ENCODE measurements at places on chromosomes 4 and X.
A peak's percentile ranks its signal among the peaks of the same experiment; 100 is the strongest.

- DNase-seq, result no peak
These were observed 112.5 kb upstream of the STK26 start for GRCh38 chrX:131910586-131910985.

DNA sequence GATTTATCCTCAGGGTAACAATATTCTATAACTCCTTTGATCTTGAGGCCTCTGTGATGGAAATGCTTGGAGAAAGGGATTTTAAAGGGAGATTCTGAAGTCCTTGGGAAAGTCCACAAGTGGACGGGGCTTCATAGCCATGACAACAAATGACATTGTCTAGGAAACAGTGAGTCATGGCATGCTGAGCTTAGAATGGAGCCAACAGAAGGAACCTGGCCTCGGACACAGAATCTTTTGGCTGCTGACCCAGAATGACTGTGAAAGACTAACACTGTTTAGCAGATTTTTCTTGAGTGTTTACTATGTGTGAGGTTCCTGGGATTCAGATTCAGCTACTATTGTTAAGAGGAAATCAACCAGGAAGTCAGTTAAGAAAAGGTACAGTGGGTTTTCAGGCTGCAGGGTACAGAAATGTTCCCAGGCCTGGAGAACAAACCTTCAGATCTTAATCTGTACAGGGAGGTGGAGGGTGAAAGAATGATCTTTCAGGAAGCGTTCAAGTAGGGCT is 18.1 kb upstream of the CXCL2 start:
- DNase-seq, result peak; percentile 99

DNA sequence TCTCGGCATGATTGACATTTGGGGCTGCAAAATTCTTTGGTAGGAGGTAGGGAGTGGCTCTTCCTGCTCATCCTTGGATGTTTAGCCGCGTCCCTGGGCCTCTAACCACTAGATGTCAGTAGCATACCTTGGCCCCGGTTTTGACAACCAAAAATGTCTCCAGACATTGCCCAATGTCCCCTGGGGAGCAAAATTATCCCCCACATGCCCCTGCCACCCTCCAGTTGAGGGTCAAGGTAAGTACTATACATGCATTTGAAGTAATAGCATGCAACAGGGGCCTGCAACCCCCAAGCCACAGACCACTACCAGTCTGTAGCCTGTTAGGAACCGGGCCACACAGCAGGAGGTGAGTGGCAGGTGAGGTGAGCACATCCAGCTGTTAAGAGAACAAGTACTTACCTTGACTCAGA is 17.6 kb upstream of the KIAA1210 start:
- DNase-seq, result peak; percentile 21

- DNase-seq, result no peak
These were observed 52.4 kb downstream of the ENPP6 start for GRCh38 chr4:184165291-184165690.

GRCh38 chrX:70437921-70438665 is 6.5 kb upstream of the DLG3 start:
- DNase-seq, result no peak

- no peak for DNase-seq
These were observed 43.1 kb downstream of the MRPL1 start for GRCh38 chr4:77905651-77906263.

DNA sequence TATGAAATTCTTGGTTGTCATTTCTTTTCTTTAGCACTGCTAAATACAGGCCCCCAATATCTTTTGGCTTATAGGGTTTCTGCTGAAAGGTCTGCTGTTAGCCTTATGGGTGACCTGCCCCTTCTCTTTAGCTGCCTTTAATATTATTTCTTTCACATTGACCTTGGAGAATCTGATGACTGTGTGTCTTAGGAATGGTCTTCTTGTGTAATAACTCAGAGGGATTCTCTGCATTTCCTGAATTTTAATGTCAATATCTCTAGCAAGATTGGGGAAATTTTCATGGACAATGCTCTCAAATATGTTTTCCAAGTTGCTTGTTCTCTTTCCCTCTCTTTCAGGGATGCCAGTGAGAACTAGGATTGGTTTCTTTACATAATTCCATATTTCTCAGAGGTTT is 292.4 kb downstream of the SLC7A11 start:
- DNase-seq, result peak; percentile 11

DNA sequence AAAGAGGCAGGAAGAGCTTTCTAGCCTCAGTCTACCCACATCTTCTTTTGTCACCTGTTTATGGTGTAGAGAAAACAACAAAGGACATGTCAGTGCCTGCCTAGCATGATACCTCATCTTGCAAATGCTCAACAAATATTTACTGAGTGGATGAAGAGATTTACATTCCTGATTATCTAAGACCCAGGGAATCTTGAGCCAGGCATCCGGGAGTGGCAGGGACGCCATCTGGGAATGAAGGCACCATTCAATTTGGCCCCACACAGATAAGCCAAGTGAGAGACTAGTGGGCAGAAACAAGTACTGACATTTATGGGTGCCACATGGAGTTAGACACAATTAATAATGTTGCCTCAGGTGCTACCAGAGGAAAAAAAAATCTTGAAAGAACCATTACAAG is 36.8 kb upstream of the CASK start:
- DNase-seq, result no peak

GRCh38 chr4:117093571-117093970 is 8.2 kb upstream of the TRAM1L1 start:
- DNase-seq, result no peak

DNA sequence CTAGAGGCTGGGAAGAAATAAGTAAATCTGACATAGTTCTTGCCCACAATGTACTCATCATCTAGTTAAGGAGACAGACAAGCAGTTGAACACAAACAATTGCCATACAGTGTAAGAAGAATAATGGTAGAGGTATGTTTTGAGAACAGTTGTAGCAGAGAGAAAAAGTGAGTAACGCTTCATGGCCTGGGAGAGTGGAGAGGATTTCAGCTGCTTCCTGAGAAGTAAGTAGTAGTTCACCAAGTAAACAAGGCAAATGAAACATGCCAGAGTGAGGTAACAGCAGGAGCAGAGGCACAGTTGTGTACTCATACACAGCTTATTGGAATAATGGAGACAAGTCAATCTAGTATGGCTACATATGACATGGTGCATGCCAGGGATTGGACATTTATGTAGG is 53.6 kb upstream of the RAP2C start:
- DNase-seq, result no peak

- DNase-seq, result peak; percentile 39
These were observed 58.1 kb upstream of the UCP1 start for GRCh38 chr4:140626661-140627376.

GRCh38 chrX:101117701-101118100 is 19.7 kb downstream of the CENPI start:
- DNase-seq, result peak; percentile 14

- DNase-seq, result no peak
These were observed 81.1 kb downstream of the FAM47B start for GRCh38 chrX:35023683-35024082.

DNA sequence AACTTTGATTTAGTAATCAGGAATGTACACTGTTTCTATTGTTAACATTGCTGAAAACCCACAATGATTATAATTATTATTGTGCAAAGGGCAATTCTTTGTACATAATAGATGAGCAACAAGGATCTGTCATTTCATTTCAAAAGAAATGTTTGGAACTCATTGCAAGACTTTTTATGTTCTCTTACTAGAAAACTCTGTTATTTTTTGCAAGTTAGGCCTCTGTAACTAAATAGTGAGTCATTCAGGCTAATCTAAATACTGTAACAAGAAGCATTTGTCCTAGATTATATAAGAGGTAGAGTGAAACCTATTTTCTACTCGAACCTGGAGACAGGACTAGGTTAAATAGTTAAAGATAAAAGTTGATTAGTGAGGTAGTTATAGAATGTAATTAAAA is 93.2 kb upstream of the FAM47B start:
- DNase-seq, result peak; percentile 44

- no peak for DNase-seq
These were observed 376.3 kb upstream of the ZFP42 start for GRCh38 chr4:187619319-187619718.

DNA sequence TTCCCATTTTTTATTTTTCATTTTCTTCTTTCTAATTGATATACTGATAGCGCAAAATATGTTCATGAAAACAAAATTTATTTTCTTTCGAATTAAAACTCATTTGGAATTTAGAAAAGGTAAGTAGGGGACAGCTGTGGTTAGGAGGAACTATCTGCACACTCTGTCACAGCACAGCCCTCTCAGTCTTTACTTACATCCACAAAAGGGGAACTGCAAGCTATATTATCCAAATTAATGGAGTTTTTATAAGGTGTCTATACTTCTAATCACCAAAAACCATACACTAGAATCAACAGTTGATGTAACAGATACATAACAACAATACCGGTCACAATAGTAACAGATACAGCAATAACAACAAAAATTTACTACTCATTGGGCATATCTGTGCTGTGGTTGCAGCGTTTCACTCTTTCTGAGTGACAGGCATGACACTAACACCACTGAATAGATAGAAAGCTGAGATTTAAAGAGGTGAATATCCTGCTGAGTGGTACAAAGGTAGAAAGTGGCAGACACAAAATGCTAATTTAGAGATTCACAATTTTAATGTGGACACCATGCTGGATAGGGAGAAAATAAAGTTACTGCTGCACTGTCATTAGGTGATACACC is 160.7 kb downstream of the PPP3CA start:
- no peak for DNase-seq

DNA sequence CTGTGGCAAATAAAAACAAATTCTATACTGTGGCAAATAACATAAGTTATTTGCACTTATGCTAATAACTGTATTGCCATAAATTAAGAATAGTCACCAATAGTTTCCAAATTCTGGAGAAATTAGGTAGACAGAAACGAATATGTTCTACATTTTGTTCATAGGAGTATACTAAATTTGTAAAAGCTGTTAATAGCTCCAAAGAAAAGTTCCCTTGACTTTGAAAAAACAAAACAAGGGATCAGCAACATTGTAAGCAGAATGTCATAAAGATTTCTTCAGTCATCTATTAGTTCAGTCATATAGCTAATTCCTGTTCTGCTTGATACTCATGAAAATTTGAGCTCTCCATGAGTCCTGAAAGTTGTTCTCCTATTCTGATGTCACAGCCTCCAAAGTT is 1472.8 kb downstream of the C4orf33 start:
- no peak for DNase-seq

DNA sequence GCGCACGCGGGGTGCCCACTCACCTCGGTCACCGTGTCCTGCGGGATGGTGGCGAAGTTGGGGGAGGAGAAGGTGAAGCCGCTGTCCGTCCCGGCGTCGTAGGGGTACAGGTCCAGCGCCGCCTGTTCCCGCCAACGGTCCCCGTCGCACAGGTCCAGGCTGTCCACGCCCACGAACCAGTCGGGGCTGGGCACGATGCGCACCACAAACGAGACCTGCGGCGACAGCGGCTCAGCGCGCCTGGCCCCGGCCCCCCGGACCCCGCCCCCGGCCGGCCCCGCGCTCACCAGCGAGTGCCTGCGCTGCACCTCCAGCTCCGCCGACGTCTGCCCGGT is 1.4 kb downstream of the SPON2 start:
- DNase-seq, result no peak

DNA sequence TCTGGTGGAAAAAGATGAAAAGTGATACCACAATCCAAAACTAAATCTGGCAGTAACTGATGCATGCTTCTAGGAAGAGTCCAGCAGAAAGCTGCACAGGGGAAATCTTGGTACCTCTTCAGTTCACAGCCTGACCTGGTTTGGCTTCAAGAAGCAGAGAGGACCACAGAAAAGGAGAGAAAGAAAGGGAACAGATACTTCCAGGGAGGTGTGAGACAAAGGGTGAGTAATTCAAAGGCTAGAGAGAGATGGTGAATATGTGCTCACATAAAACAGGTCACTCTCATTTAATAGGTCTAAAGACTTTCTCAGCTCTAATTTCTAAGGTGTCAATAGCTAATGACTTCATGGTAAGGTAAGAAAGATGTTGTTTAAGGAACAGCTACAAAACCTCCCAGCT is 11.2 kb downstream of the FGFBP2 start:
- DNase-seq, result no peak

- no peak for DNase-seq
These were observed 61.9 kb downstream of the ARHGAP10 start for GRCh38 chr4:147793569-147794313.

GRCh38 chrX:9515489-9515888 is 50.6 kb downstream of the TBL1X start:
- no peak for DNase-seq

DNA sequence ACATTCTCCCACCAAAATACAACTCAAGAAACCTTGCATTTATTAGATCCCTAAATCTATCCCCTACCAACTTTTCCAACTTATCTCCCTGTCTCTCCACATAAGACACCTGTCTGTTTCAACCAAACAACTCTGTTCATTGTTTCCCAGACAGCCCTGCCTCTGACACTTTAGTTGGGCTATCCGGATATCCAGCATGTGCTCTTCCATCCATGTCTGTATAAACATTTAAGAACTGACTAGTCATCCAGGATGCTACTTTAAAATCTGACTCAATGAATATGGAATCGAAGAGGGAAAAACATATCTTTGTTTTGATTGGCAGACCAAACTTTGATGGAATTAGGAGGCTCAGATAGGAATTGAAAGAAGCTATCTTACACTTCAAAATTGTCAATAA is 143.2 kb upstream of the DCAF8L1 start:
- no peak for DNase-seq

DNA sequence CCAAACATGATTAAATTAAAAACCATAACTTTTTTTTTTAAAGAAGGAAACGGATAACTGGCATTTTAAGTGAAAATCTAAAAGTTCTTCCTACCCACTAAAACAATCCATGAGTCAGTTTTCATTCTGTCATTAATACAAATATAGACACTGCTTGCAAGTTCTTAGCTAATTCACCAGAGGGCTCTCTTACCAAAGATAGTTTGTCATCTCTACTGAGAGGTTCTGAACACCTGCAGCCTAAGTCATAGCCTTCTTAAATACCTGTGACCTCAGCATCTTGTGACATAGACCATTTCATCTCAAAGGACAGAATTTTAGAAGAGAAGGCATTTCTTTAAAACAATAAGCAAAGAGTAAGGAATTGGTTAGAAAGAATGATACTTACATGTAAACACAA is 65.3 kb upstream of the FAM120C start:
- DNase-seq, result peak; percentile 41

DNA sequence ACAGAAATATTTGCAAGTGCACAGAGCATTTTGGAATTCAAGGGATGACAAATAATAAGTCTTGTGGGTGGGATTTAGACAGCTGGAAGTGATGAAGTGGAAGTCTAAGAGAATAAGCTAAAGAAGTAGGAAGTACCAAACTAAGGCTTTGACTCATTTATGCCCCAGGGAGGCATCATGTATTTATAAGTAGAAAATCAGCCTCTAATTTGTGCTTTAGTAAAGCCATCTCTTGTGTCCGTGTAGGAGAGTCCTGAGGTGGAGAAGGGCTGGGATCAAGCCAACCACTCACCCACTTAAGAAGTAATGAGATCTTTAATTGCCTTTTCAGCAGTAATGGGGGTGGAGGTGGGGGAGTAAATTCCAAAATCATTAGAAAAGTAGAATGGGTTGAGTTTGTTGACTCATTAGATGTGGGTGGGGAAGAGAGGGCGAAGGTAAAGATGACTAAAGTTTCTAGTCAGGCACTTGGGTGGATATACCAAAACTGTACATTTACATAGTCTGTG is 356.7 kb downstream of the STIM2 start:
- no peak for DNase-seq

GRCh38 chr4:3243136-3243780 is 5.7 kb upstream of the MSANTD1 start:
- DNase-seq, result no peak

GRCh38 chrX:34401411-34401810 is 255.7 kb downstream of the TMEM47 start:
- DNase-seq, result peak; percentile 68

- DNase-seq, result peak; percentile 60
These were observed 14.9 kb downstream of the RPGR start for GRCh38 chrX:38312436-38312835.

- DNase-seq, result no peak
These were observed 546.1 kb downstream of the PPP4R3C start for GRCh38 chrX:26916991-26917390.

GRCh38 chrX:63675716-63676115 is 109.3 kb downstream of the ARHGEF9 start:
- no peak for DNase-seq

Measured in cardiac fibroblast (primary cell).